ENCODE measurements at places on chromosomes 11 and 22.

DNA sequence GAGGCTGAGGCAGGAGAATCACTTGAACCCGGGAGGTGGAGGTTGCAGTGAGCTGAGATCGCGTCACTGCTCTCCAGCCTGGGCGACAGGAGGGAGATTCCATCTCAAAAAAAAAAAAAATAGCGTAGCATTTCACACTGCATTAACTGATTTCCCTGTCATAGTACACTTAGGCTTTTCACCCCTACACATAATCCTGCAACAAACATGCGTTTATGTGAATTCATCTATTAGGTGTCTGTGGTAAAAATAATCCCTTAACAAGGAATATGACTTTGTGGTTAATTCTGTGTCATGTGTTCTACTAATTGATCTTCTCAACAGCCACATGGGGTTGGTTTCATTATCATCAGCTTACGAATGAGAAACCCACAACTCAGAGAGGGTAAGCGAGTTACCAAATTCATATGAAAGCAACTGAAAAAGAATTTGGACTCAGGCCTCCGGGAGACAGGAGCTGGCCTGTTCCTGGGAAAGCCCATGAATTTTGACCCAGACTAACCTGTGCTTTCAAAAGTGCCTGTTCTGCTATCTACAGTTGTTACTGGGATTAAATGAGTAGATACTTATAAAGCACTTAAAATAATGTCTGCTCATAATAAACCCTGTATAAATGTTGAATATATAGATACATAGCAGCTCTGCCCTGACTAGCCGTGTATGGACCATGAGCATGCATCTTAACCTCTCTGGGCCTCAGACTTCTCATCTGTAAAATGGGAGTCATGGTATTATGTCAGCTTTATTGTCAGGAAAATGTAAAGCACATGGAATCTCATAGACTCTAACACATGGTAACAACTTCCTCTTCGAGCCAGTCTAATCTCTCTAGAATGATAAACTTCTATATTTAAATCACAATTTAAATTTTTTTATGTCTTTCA is 36.6 kb downstream of the KCNJ1 start:
- no peak for DNase-seq

DNA sequence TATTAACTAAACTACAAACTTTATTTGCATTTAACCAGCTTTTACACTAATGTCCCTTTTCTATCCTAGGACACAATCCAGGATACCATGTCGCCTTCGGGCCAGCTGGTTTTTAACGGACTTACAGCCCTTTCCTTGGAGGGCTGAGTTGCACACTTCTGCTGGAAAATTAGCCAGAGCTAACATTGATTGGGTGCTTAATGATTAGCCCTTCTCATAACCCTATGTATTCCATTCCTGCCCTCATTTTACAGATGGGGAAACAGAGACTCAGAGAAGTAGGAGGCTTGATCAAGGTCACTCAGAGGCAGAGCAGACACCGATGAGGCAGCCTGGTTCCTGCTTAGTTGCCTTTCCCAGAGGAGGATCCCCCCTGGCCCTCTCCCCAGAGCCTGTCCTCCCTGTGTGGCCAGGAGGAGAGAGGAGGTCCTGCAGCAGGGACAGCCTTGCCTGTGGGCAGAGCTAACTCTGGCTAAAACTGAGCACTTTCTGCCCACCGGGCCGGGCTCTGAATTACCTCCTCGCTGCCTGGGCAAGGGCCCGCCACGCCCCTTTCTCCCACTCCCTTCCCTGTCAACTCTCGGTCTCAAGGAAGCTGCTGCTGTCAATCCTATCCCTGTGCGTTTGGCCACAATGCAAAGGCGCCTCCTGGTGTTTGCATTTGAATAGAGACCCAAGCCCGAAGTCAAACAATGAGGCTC is 59.6 kb upstream of the PAX6 start:
- peak; percentile 64 for DNase-seq

GRCh38 chr11:62832336-62833234 is at the start of gene TEX54:
TEX54 (minus strand) TSS chr11:62832841.
- peak; percentile 91 for DNase-seq

DNA sequence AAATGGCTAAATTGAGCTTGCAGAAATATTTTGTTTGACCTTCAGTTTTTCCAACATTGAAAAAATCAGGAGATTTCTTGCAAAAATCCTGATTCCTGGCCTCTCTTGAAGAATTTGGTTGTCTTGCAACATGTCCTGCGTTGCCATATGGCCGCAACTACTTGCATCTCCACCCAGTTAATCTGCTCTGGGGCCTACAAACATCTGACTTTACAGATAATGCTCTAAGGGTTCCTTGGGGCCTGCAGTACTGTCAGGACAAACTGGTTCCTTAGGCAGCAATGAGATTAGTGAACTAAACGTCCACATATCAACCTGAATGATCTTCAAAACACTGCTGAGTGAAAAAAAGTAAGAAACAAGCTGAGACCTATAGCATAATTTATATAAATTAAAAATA is 36.6 kb upstream of the FEZ1 start:
- no peak for DNase-seq

DNA sequence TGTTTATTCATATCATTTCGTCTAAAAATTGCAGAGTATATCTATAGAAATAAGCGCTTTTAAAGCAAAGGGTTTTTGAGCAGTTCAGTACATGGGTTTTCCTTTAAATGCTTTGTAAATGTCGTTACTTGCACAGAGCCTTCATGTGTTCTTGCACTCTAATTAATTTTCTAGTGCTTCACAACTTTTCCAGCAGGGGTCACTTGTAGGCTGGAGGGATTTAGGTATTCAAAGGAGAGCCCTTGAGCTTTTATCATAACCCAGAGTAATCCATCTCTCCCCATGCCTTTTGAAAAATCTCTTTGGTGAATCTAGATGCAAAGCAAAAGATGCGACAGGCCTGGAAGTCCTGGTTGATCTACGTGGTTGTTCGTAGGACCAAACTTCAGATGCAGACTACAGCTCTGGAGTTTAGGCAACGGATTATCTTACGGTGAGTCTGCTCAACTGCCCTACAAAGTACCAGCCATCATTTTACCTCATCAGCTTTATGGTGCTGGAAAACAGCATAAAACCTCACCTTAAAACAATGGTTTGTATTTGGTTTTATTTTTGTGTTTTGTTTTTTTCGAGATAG is 60.4 kb downstream of the SFI1 start:
- peak; percentile 32 for DNase-seq

GRCh38 chr22:45664136-45664646 is 7.4 kb upstream of the ATXN10 start:
- DNase-seq, result no peak

All from DMS53 (cell line).